Activated naive CD4-positive, alpha-beta T cell treated with anti-CD3 and anti-CD28 coated beads, Interleukin-2, amount 50 U/mL, for 16 hours (primary cell): ENCODE measurements at places on chromosomes 12 and 14.
A peak's percentile ranks its signal among the peaks of the same experiment; 100 is the strongest.

- no peak for DNase-seq
These were observed 381.2 kb upstream of the FAR2 start for GRCh38 chr12:28767836-28768348.

DNA sequence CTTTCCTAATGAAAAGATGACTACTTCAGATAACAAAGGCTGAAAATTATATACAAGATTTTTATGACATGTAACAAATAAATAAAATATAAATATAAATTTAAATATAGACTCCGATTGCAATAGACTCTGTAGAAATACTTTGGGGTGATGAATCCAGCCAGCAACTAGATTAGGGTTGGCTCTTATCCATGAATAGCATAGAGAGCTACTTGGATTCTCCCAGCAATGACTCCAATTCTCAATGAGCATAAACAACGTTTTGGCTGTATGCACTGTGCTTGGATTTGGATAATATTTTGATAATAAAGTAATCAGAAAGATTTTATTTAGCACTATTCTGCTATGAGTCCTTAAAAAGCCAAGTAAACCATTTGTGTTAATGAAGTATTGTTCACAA lies 58.0 kb upstream of the LRFN5 start:
- no peak for DNase-seq

GRCh38 chr12:12890543-12891079 lies 751 bp upstream of the GPRC5A start:
- DNase-seq: peak; percentile 31

DNA sequence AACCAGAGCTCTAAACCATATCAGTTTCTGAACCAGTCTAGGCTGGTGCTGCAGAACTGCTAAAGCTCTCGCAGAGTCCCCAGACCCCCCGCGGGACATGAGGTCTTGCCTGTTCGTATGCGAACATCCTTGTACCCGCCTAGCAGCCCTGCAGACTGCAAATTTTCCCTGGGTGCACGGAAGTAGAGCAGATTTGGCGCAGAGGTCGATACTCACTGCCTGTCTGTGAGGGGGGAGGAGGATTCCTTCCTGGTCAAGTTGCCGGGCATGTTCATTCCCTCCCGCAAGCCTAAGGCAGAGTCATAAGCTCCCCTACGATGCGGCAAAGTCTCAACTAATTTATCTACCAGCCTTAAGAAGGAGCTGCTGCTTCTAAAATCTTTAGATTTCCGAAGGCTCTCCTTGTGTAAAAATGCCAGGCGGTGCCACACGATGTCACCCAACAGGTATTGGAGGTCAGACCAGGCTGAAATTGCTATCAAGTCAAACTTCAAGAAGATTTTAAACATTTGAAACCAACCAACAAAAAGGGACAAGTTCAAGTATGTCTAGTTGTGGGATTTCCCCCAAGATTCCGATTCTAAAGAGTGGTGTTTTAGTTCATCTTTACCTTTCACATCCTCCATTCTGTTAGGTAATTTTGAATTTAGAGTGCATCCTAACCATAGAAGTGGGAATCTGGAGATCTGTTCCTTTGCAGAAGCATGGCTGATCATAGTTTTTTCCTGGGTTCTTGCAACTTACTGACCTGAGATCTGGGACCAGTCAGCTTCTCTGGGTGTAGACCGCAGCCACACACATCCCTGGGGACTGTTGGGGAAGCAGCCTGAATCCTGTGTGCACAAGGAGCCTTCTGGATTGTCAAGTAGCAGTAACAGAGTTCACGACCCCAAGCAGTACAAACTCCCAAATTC lies 1.6 kb upstream of the PAX9 start:
- no peak for DNase-seq

DNA sequence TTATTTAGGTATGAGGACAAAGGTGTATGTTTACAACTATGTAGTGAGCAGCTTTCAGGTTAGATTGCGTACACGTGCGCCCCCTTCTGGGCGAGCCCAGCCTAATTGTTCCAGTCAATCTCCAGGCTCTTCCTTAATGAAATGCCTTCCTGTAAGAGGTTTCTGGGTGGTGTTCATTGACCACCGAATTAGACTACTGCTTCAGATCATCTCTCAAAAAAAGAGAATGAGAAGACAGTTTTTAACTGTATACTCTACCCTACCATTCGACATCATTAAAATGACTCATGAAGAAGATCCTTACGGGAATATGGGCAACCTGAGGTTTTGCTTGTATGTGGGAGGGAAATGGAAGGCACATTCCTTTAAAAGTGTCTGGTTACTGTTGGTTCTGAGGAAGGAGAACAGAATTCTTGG lies 2.1 kb downstream of the LUM start:
- DNase-seq: peak; percentile 16

- no peak for DNase-seq
These were observed 35.8 kb downstream of the TRIP11 start for GRCh38 chr14:92004062-92004461.

GRCh38 chr14:24734917-24735500 lies 101.0 kb upstream of the GZMB start:
- no peak for DNase-seq

GRCh38 chr14:70847406-70848090 lies 38.2 kb upstream of the MAP3K9 start:
- DNase-seq: no peak

DNA sequence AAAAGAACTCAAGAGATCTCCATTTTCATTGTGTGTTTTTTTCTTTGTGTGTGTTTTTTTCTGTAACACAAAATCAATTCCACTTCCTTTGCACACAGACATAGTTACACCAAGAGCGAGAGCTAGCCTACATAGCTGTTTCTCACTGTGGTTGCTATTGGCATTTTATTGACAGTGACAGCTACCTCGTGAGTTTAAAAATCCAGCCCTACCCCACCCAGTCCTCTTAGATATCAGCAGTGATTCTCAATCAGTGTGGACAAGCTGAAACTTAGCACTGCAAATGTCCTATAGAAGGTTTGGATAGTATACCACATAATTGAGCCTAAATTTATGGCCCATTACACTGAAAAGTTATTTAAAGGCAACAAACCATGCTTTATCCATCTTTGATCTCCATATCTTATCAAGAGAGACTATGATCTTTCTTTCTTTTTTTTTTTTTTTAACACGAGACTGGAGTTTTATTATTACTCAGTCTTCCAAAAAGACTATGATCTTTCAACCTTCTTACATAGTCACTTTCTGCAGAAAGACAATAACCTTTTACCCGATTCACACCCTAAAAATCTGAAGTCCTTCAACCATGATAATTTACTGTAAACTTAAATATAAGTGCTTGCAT lies 46.8 kb downstream of the ATP2B1 start:
- no peak for DNase-seq

DNA sequence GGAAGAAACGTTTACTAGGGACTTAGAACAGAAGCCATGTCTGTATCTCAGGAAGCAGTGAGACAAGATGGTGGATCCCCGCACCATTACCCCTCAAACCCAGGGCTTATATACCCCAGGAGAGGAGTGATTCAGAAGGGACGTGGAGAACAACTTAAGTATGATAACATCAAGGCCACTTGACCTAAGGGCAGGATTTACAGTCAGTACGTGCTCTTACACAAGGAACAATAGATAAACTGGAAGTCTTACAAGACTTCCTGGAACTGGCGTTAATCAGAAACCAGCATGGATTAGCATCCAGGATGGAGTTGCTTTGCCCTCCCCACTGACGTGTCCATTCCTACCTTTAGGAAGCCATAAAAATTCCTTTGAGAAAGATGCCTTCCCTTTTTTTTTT lies 8.6 kb upstream of the ETFBKMT start:
- no peak for DNase-seq

DNA sequence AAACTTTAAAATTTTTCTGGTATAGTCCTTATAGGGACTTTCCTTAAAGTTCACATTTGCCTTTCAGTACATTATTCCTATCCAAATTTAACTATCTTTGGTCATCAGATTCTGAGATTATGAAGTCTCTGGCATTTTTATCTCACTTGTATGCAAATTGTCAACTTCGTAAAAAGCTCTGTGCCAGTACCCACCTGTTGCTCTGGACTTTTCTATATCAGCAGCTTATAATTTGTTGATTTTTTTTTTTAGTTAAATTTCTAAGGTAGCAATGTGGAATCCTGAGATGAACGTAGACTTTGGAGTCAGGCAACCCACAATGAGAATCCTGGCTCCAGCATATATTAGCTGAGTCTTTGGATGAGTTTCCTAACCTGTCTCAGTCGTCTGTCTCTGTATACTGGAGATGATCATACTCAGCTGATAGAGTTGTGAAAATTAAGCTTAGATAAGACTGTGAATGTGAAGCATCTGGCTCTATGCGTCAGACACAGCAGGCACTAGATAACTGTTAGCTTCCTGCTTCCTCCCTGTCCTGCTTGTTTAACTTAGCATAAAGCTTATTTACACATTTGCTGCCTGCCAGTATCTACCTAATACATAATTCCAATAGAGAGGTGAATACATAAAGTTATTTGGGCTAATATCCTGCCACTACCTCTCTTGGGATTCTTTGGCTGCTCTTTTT lies 59.8 kb downstream of the MARK3 start:
- DNase-seq: no peak

- peak; percentile 42 for DNase-seq
These were observed 1.9 kb downstream of the DUSP16 start for GRCh38 chr12:12560587-12561370.
